ENCODE measurements at places on chromosomes 12 and 14. TPM values are rescaled to one million over a fixed set of nuclear protein-coding genes. Genes with fewer than 3 reads are reported as not detected.

DNA sequence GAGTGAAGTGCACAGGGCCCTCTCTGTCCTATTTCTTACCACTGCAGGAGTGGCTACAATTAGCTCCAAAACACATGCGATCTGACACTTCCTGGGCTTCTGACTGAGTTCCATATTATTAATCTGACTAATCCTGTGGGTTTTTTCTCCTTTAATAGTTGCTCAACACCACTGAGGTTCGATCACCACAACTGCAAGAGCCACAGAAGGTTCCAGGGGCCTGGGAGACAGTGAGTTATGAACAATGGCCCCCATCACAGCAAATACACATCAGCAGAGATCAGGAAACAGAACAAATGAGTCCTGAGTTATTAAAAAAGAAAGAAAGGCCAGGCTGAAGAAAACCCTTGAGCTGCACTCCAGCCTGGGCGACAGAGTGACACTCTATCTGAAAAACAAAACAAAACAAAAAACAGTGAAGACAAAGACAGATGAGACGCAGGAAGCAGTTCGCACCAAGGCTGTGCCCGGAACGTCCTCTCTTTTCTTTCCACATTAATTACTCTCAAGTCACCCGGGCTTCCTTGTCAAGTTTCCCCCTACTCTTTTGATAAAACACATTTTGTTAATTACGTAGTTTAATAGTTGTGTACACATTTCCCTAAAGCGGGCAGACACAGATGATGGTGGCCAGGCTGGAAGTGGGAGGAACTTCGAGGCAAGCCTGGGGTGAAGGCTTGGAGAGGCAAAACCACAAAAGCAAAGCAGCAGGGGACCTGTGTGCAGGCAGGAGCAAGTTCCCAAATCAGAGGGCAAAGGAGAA is 42.7 kb downstream of the CDC42BPB start:
- no peak for DNase-seq

GRCh38 chr12:40225984-40226602 is 1.3 kb downstream of the LRRK2 start:
- no peak for DNase-seq

DNA sequence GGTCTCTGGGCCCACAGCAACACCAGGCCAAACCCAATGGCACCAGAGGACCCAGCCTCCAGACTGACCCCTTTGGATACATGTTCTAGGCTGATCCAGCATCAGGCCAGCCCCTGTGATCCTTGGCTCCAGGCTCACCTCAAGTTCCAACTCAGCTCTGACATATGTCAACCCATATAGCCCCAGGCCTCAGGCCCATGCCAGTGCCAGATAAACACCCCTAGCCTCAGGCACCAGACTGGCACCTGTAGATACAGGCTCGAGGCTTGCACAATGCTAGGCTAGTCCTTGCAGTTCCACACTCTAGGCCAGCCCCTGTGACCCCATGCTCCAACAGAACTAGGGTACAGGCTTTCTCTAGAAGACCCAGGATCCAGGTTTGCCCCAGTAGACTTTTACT is 287.5 kb downstream of the KCNC2 start:
- DNase-seq, result no peak

Gene CPNE6
- 0.14 TPM for total RNA-seq

Gene TMPRSS12
- not detected for total RNA-seq

Data from activated naive CD4-positive, alpha-beta T cell treated with anti-CD3 and anti-CD28 coated beads, Interleukin-2, amount 50 U/mL, for 72 hours (primary cell).